AG08395 (cell line): ENCODE measurements at places on chromosomes 11 and 22.

DNA sequence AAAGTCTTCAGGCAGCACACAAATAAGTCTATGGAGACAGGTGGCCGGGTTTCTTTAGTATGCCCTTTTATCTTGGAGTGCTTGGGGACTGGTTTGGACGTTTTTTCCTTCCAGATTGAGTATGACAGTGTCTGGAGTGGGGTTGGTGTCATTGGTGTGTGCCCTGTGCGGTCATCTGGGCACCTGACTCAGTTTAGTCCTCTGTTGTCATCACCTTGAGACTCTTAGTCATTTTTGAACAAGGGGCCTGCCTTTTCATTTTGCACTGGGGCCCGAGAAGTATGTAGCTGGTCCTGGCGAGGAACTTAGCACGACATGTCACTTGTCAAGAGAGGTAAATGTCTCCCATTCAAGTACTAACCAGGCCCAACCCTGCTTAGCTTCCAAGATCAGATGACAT is 27.2 kb upstream of the MYO18B start:
- DNase-seq, result no peak

GRCh38 chr11:48184452-48184851 is 32.2 kb upstream of the OR4B1 start:
- no peak for DNase-seq

GRCh38 chr22:20009018-20009491 is 7.6 kb downstream of the ARVCF start:
- DNase-seq, result no peak

DNA sequence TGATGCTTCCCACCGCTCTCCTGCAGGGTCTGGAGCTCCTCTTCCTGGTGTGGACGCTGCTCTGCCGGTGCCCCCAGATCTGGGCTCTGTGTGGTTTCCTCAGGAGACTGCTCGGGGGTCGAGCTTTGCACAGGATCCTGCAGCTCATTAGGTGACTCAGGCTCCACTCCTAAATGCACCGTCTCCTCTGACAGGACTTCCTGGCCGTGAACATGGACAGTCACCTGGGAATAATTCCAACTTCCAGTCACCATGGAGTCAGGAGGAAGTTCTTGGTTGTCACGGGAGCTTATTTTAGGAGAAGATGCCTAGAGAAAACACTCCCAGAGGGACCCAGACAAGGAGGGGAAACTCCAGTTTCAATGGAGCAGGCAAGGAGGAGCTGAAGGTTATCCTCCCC is 11.9 kb downstream of the ZNF202 start:
- peak; percentile 10 for DNase-seq

DNA sequence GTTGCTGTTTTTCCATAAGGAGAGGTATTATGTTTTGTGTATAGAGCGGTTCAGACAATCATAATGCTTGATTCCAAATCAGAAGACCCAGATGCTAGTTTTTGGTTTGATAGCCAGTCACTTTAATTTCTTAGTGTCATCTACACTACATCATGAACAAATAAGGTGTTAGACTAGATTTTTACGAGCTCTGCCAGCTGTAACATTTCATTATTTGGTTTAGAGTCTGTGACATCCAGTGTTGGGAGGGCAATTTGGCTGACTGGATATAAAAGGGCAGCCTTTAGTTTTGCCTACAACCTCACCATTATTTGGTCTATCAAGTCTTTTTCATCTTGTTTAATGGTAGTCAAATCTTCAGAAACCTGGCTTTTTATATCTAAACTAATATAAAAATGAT is 30.2 kb upstream of the FBXO3 start:
- DNase-seq, result no peak

DNA sequence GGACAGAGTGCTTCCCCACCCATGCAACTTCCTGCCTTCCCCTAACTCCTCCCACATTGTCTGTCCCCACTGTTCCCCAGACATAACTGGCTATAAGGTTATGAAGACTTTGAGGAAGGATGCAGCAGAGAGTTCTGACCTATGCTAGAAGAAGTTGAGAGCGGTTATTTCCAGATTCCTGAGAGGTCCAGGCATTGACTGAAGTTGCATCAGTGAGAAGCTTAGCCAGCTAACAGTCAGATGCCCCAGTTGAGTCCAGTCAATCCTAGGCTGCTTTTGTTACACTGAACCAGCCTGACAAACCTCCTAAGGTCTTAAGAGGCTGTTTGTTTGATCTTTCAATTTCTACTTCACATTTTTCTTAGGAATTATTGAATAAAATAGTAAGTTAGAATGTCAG is 937.9 kb upstream of the CCDC90B start:
- DNase-seq, result no peak

GRCh38 chr11:72972496-72973128 is 158.4 kb downstream of the ATG16L2 start:
- DNase-seq, result peak; percentile 37

DNA sequence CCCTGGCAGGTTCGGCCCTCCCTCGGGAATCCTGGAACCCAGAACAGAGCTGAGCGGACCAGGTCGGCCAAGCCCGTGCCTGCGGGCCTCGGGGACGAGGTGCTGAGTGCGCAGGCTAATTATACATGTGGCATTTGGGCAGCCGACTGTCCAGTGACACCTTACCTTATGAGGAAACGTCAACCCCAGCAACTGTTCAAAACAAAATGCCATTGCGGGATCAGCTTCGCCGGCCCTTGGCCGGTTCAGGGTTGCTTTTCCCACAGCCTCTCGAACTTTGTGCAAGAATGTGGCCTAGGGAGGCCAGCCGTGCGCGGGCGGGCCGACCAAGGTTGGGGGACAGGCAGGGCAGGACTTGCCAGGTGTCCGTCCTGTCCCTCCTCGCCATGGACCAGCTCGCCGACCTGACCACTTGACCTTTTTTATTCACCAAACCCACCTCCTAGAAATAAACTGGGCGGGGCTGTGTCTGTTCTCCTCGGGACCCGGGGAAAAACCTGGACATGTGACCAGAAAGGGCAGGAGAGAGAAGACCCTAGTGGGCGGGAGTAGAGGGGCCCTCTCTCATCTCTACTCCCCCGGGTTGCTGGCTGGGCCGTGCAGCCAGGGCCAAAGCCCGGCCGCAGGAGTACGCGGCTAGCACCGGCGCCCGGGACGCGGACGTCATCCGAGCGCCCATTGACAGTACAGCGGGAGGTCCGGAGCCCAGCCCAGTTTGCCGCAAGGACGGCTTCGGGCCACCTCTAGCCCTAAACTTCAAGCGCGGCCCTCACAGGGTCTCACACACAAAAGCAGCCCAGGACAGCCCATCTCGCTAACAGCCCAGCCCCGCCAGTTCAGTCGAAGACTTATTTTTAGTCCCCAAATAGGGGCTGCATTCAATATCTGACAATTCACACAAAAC is 134.3 kb upstream of the C11orf58 start:
- no peak for DNase-seq

- DNase-seq, result no peak
These were observed 13.6 kb upstream of the NUP50 start for GRCh38 chr22:45150139-45150538.

- no peak for DNase-seq
These were observed 10.9 kb upstream of the NEAT1 start for GRCh38 chr11:65411681-65412070.

- DNase-seq, result no peak
These were observed at the start of gene MRGPRD for GRCh38 chr11:68980776-68981065. TSS of gene MRGPRD (minus strand) at chr11:68980986. CDS start at chr11:68980986, 0 bp downstream.

GRCh38 chr22:50308597-50308935 is 1.1 kb upstream of the PLXNB2 start:
- peak; percentile 76 for DNase-seq
